ENCODE measurements at places on chromosomes 6 and 20.

GRCh38 chr6:125285936-125286335, 15.8 kb downstream of the HDDC2 start:
- DNase-seq: no peak

DNA sequence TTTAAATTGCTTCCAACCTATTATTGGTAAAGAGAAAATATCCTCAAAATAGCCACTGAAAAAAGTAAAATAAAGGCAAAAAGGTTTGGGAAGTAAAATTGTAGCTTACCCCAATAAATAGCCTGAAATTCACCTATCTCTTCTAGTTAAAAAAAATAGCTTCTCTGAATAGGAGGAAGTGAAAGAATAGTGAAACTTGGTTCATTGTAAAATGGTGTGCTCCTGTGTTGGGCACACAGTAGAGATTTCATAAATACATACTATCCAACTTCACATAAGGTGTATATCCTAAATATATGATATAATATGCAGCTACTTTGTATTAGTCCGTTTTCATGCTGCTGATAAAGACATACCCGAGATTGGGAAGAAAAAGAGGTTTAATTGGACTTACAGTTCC, 45.3 kb downstream of the CDK19 start:
- DNase-seq: no peak

DNA sequence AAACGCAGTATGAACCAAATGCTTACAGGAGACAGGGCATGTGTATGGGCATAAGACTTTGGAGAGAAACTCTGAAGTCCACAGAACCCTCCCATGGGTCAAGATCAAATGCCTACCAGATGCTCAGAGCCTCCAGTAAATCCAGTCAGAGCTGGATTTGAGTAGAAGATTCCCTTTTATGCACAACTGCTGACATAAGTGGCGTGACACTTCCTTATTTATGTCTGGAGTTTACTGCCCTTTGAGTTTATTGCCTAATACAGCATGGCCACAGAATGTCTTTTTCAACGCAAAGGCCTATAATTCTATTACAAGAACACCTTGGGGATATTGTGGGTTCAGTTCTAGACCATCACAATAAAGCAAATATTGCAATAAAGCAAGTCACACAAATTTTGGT, 220.0 kb upstream of the FOXQ1 start:
- no peak for DNase-seq

DNA sequence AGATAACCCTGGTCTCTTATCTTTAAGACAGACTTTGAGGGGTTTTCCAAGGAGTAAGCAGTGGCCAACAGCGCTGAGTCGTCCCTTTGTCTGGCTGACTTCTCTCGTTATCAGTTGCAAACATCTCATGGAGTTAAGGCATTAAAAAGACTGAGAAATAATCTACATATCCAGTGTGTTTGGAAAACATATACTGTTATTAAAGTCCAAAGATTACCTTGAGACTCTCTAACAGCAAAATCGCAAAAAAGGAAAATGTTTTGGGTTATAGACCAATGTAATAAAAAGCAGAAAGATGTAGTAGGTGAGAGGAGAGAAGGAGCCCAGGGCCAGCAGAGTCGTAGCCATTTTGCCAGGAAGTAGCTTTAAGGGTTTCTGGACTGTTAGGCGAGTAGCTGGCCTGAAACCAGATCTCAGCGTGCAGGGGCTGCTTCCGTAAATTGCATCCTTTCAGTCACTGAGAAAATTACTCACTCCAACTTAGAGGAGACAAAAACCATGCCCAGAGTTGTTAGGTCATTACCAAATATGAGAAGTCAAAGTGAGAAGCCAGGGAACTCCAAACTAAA, 24.6 kb downstream of the MYLK4 start:
- no peak for DNase-seq

- DNase-seq: no peak
Observed at GRCh38 chr6:57137350-57137749, 34.8 kb upstream of the BAG2 start.

DNA sequence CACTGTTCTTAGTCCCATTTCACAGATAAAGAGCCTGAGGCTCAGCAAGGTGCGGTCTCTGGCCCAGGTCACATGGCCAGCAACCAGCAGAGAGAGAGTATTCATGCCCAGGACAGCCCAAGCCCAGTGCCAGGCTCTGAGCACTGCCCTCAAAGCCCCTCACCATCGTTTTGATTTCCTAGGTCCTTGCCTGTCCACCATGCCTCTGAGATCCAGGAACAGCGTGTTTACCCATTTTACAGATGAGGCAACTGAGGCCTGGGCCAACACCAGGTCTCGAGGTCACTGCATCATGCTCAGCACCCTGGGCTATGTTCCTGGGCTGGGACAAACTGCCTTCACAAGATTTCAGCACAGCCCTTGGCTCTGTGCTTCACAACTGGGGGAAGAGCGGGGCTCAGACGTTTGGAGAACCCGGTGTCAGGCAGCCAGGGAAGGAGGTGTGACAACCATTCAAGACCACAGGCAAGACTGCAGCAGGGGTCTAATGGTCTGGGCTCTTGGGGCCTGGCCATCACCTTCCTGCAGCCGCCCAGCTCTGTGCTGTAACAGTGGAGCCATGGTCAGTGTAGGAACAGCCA, 1.3 kb upstream of the BPIFA2 start:
- no peak for DNase-seq

DNA sequence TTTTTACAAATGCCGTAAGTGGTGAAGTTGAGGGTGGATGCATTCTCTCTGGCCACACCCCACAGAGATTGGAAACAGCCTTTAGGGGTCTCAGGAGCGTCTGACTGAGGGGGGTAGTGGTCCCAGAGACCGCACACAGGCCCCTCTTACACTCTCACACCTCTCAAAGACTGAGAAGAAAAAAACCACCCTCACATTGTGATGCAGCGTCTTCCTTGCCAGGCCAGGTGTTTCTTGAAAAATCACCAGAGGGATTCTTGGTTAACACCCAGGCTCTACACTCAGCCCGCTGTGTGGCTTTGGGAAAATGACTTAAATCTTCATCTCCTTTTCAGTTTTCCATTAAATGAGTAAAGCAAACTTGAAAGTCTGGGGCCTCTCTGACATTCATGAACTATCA, 115.8 kb upstream of the SPTLC3 start:
- DNase-seq: no peak
